CD8-positive, alpha-beta T cell (primary cell): ENCODE measurements at places on chromosomes 2 and 18. TPM values are rescaled to one million over a fixed set of nuclear protein-coding genes. Genes with fewer than 3 reads are reported as not detected.

DNA sequence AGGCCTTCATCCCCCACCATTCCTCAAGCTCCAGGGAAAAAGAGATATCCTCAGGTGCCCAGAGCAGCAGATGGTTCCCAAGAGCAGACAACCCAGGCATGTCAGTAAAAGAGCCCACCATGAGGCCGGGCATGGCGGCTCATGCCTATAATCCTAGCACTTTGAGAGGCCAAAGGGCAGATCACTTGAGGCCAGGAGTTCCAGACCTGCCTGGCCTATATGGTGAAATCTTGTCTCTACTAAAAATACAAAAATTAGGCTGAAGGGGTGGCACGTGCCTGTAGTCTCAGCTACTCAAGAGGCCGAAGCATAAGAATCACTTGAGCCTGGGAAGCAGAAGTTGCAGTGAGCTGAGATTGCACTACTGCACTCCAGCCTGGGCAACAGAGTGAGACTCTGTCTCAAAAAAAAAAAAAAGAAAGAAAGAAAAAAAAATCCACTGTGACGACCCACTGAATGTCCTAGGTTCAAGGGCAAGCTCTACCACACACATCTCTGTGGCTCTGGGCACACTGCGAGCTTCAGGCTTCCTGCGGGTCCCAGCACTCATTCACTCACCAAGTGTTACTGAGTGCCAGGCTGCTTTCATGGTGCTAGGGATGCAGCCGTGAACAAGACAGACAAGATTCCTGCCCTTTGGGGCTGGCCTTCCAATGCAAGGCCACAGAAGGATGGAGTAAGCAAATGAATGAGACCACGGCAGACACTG, 6.5 kb upstream of the DUSP2 start:
- no peak for DNase-seq

DNA sequence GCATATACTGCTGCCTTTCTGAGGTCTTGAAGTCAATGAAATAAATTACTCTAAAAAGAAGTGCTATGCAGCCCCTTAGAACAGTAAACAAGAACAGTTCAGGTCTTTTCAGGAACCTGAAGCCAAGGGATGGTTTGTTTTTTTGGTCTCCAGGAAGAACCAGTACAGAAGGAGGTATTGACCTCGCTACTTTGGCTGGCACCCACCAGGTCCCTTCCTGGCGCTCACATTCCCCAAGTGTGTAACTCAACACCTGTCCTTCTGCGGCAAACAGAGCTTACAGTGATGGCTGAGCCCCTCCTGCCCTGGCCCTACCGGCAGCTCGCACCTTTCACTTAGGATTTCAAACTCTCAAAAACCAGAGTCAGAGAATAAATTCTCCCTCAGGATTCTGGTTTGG, 51.9 kb downstream of the SETBP1 start:
- no peak for DNase-seq

DNA sequence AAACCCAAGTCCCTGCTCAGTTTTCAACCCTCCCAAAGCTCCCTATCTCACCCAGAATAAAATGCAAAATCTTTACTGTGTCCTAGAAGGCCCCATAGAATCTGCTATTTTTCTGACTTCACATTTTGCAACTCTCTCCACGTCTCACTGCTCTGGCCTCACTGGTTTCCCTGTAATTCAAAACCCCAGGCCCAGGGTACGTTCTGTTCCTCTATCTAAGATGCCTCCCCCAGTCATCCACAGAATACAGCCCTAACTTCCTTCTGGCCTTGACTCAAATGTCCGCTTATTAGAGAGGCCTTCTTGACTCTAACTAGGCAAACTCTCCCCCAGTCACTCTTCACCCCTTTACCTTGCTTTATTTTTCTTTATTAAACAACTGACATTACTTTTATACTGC, 42.0 kb downstream of the FAM161A start:
- DNase-seq = no peak

DNA sequence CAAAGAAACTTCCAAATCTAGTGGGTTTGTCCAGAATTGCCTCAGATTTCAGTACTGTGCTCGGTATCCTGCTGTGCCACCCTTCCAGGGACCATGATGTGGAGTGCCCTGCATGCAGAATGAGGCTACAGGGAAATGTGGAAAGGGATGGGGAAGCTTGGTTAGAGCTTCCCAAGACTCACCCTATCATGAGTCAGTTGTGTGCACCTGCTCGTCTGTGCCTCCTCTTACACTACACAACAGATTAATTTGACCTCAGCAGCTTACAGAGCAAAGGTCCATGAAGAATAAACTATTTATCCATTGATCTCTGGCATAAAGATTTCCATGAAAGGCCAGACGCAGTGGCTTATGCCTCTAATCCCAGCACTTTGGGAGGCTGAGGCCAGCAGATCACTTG, 21.3 kb upstream of the NCK2 start:
- DNase-seq = no peak

The MYO3B gene
- total RNA-seq = not detected

The B3GNT7 gene
- 3.4 TPM for total RNA-seq
